G401 (cell line): ENCODE measurements at places on chromosomes 13 and 19. TPM values are rescaled to one million over a fixed set of nuclear protein-coding genes. Genes with fewer than 3 reads are reported as not detected.

DNA sequence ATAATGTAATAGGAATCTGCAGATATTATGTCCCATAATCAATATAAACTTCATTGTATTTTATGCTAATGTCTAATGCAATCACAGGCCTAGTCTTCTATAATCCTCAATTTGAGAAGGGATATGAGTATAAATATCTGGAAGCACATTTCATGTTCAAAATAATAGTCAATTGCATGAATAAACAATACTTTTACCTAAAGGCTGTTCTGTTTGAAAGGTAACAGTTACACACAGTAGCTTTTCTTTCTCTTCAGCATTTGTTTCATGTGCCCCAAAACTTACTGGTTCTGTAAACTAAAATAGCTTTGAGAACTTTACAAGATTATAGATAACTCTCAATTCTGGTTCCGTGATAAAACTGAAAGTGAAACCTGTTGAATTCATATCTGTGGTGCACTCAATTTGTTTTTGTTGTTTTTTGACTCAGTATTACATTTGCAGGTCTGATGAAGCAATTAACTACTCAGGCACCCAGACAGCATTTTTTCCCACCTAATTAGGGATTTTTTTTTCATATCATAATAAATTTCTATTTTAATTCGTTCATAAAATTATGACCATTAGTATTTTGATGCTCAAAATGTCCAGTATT is 1193.8 kb downstream of the SLITRK1 start:
- no peak for DNase-seq

GRCh38 chr19:17294051-17294891 is 9.0 kb downstream of the ABHD8 start:
- no peak for DNase-seq

DNA sequence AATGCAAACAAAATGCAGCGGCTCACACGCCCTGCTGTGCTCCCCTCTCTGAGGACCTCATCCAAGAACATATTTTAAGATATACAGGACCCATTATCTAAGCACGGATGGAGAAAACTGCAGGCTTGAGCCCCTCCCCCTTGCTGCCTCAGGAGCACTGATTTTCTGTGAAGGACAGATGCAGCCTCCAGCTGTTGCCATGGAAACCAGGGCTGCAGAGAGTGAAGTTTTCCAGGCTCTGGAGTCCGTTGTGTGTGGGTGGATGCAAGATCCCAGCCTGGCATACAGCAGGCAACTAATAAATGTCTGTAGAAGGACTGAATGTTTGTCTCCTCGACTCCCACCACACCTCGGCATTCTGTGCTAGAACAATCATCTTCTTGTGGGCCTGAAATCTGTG is 105.6 kb upstream of the PEG3 start:
- DNase-seq: no peak

GRCh38 chr19:45406226-45407090 is at the start of gene POLR1G:
Gene POLR1G (plus strand): TSS chr19:45406644. CDS start chr19:45406697, 53 bp downstream.
- peak; percentile 95 for DNase-seq

DNA sequence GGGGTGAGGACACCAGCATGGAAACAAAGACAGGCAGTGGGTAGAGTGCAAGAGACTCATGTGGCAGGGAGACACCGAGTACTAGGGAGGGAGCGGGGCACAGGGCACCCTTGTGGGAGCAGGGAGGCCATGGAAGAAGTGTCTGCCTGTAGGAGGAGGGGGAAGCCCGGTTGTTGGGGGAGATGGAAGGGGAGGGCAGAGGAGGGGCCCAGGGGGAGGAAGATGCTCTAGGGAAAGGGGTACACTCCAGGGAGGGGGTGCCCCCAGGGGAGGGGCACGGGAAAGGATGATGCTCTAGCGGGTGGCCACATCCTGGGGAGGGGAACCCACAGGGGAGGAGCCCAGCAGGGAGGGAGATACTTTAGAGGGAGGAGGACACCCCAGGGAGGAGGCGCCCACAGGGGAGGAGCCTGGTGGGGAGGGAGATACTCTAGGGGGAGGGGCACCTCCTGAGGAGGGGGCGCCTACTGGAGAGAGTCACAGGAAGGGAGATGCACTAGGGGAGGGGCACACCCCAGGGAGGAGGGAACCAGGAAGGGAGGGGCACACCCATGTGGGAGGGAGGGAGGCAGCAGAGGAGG is 24.9 kb downstream of the CPAMD8 start:
- no peak for DNase-seq

- no peak for DNase-seq
These were observed 32.9 kb downstream of the TEX26 start for GRCh38 chr13:30965380-30965779.

GRCh38 chr13:58978331-58978730 is 1185.4 kb downstream of the DIAPH3 start:
- no peak for DNase-seq

DNA sequence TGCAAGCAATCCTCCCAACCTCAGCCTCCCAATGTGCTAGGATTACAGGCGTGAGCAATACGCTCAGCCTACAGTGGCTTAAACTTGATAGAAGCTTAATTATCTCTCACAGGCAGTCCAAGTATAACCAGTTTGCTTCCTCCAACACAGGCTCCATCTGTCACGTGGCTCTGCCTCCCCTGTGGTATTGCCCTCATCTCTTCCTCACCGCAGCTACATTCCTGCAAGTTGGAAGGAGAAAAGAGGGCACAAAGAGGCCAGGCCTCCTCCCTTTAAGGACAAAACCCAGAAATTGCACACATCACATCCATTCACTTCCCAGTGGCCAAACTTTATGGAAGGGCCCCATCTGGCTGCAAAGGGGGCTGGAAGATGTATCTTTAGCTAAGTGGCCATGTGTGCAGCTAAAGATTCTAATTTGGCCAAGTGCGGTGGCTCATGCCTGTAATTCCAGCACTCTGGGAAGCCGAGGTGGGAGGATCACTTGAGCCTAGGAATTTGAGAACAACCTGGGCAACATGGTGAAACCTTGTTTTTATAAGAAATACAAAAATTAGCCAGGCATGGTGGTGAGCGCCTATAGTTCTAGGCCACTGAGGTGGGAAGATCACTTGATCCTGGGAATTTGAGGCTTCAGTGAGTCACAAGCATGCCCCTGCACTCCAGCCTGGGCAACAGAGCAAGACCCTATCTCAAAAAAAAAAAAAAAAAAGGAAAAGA is 3.1 kb upstream of the SDHAF1 start:
- DNase-seq: no peak

The ZNF284 gene
- 0.25 TPM in 1 of 2 replicates, not detected in the other for total RNA-seq

The ZNF426 gene
- total RNA-seq: 0.68 and 8.9 TPM in 2 replicates

The ZNF536 gene
- not detected in 2 replicates for total RNA-seq

The NOVA2 gene
- not detected in 2 replicates for total RNA-seq
